WTC11 (cell line): ENCODE measurements at places on chromosomes 2 and 18.
A peak's percentile ranks its signal among the peaks of the same experiment; 100 is the strongest.

GRCh38 chr2:171745141-171745540 is 57.9 kb downstream of the DYNC1I2 start:
- DNase-seq: no peak
- H3K27me3 ChIP-seq: no peaks in the 10 kb centered on the region
- H3K36me3 ChIP-seq: peaks cover 35% of the 10 kb centered on the region
- no peak overlapping the region for H3K4me3 ChIP-seq
- no peaks in the 10 kb centered on the region for H3K4me1 ChIP-seq

GRCh38 chr2:73927344-73927743 is 664 bp downstream of the DGUOK start:
- no peaks in the 10 kb centered on the region for H3K36me3 ChIP-seq
- peaks cover 4% of the 10 kb centered on the region for H3K27me3 ChIP-seq
- H3K4me1 ChIP-seq: peaks cover 26% of the 10 kb centered on the region
- peak overlapping the region; percentile 91 for H3K4me3 ChIP-seq

GRCh38 chr18:24560511-24560981 is 100.1 kb downstream of the HRH4 start:
- H3K36me3 ChIP-seq: no peaks in the 10 kb centered on the region
- peak; percentile 44 for DNase-seq
- H3K4me1 ChIP-seq: peaks cover 15% of the 10 kb centered on the region
- H3K27me3 ChIP-seq: no peaks in the 10 kb centered on the region
- H3K4me3 ChIP-seq: no peak overlapping the region
- 0 out of 2 replicates have a peak overlapping the region, but pooled peaks have one; percentile 53 for H3K27ac ChIP-seq

GRCh38 chr2:232600053-232600773 is 33.2 kb upstream of the EFHD1 start:
- H3K4me1 ChIP-seq: 0 out of 2 replicates have a peak, but pooled peaks cover 2% of the 10 kb centered on the region
- no peaks in the 10 kb centered on the region for H3K36me3 ChIP-seq
- H3K27me3 ChIP-seq: no peaks in the 10 kb centered on the region; the same call in 1 of the 2 replicates
- no peak for DNase-seq
- H3K27ac ChIP-seq: no peak overlapping the region
- no peak overlapping the region for H3K4me3 ChIP-seq

GRCh38 chr2:15945909-15946705 is 5.8 kb downstream of the MYCN start:
- H3K4me3 ChIP-seq: peak overlapping the region; percentile 7; the same call in 1 of the 2 replicates
- DNase-seq: no peak
- peaks cover 60% of the 10 kb centered on the region for H3K36me3 ChIP-seq
- H3K4me1 ChIP-seq: peaks cover 57% of the 10 kb centered on the region
- H3K27me3 ChIP-seq: no peaks in the 10 kb centered on the region; the same call in 1 of the 2 replicates

- H3K36me3 ChIP-seq: no peaks in the 10 kb centered on the region
- no peak for DNase-seq
- no peak overlapping the region for H3K4me3 ChIP-seq
- H3K4me1 ChIP-seq: peaks cover 12% of the 10 kb centered on the region
- peaks cover 6% of the 10 kb centered on the region for H3K27me3 ChIP-seq
- H3K27ac ChIP-seq: no peak overlapping the region
These were observed 59.9 kb upstream of the GATA6 start for GRCh38 chr18:22109535-22109934.

DNA sequence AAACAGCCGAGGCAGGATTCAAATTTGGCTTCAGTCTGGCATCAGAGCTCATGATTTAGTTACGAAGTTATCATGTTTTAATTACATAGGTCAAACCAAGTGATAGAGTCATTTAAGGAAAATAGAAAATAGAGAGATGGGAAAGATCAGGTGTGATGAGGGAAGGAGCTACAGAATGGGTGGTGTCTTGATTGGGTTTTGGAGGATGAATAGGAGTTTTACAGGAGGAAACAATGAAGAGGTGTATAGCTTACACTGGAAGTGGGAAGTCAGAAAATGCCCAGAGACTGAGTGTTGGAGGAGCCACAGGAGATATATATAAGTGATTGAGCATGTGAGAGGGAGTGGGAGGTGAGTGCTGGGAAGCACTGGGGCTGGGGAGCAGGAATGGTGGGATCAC is 264.2 kb upstream of the TNP1 start:
- no peaks in the 10 kb centered on the region for H3K4me1 ChIP-seq
- H3K36me3 ChIP-seq: no peaks in the 10 kb centered on the region
- DNase-seq: no peak
- no peak overlapping the region for H3K27ac ChIP-seq
- H3K4me3 ChIP-seq: no peak overlapping the region
- H3K27me3 ChIP-seq: peaks cover 3% of the 10 kb centered on the region

DNA sequence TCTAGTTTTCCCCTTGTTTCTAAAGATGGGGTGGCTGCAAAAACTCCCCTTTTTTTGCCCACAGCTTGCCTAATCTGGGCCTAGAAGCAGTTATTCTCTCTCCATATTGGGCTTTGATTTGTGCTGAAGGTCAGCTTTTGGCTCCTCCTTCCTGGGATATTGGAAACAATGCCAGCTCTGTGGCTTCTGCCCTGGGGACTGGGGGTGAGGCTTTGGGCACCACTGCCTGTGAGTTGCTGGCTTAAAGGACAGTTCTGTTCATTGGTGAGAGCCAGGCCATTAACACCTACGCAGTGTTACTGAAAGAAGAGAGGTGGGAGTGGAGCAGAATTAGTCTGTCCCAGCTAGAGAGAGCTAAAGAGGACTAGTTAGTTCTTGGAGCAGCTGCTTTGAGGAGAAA is 4.3 kb downstream of the UBXN2A start:
- peaks cover 14% of the 10 kb centered on the region for H3K36me3 ChIP-seq
- H3K4me3 ChIP-seq: no peak overlapping the region
- no peak for DNase-seq
- H3K4me1 ChIP-seq: peaks cover 18% of the 10 kb centered on the region
- H3K27me3 ChIP-seq: no peaks in the 10 kb centered on the region
- H3K27ac ChIP-seq: peak overlapping the region; percentile 12

DNA sequence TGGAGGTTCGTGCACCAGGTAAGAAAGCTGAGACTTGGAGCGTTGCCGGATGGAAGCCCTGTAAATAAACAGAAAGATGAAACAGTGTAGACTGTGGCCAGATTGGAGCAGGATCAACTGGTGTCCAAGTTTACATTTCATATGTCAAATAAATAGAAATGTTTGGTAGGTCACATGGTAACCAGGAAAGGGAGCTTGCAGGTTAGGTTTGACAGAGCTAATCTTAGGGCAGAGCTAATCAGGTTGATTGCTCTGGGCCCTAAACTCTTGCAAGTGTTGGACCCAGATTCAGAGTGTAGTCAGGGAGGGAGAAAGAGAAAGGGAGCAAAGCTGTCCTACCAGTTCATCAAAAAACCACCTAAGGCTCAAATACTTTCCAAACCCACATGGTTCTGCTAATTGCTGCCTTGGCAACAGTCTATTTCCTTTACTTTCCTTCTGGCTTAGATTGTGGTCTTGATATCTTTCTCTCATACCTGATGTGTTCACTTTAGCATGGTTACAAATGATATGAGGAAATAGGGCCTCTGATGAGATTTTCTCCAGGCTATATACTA is 63.2 kb downstream of the G6PC2 start:
- no peak overlapping the region for H3K27ac ChIP-seq
- H3K4me1 ChIP-seq: no peaks in the 10 kb centered on the region; the same call in 1 of the 2 replicates
- H3K27me3 ChIP-seq: no peaks in the 10 kb centered on the region

DNA sequence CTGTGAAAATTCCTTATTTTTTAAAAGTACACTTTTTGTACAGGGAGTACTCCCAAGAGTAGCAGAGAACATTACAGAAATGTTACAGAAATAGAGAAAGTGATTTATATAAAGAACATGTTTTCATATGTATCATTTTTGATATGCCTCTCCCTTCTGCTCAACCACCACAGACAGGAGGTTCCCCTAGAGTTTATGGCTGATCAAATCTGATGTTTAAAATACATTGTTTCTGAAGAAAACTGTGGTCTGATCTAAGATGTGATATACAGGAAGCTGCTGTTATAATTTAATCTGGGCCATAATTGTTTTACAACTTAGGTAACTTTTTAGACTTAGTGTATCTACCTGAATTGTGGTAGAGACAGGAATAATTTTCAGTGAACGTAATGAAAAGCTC is 37.0 kb downstream of the STAT4 start:
- H3K36me3 ChIP-seq: no peaks in the 10 kb centered on the region
- H3K4me3 ChIP-seq: no peak overlapping the region
- H3K27ac ChIP-seq: no peak overlapping the region

DNA sequence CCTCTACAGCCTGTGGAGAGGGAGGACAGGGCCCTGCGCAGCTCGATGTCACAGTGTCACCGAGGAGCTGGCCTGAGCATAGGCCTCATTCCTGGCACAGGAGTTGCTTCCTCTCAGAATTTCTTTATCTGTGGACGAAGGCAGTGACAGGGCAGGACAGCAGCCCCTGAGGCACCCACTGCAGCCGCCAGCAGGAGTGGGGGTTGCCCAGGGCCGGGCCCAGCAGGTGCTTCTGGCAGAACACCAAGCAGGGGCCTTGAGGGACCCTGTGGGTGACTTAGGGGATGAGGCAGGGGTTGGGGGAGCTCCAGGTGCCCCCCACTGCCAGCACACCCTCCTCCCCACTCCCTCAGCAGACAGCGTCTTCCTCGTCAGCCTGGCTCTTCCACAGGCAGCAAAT is 290.0 kb downstream of the PHLPP1 start:
- no peak overlapping the region for H3K4me3 ChIP-seq
- H3K27me3 ChIP-seq: no peaks in the 10 kb centered on the region
- no peaks in the 10 kb centered on the region for H3K36me3 ChIP-seq
- H3K4me1 ChIP-seq: peaks cover 9% of the 10 kb centered on the region
- no peak overlapping the region for H3K27ac ChIP-seq
- no peak for DNase-seq

DNA sequence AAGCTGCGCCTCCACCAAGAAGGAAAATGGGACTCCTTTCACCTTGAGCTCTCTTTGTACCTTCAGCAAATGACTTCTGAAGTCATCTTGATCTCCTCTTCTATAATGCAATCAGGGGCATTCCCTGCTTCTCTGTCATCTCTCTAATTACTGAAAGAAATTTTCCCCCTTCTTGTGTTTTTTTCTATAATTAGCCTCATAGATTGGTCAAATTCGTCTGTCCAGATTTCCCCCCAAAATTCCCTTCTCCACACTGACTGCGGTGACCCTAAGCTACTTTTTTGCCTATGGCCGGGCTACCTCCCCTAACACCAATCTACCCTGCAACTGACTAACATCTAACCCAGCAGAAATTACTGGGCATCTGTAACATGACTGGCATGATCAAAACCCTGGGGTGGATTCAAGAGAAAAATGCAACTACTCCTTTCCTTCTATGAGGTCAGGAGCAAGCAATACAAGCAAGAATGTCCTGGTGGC is 168.6 kb downstream of the BCL2 start:
- peaks cover 15% of the 10 kb centered on the region for H3K4me1 ChIP-seq
- no peak for DNase-seq
- H3K4me3 ChIP-seq: no peak overlapping the region
- H3K36me3 ChIP-seq: no peaks in the 10 kb centered on the region
- H3K27me3 ChIP-seq: no peaks in the 10 kb centered on the region
- no peak overlapping the region for H3K27ac ChIP-seq

GRCh38 chr18:64747803-64748202 is 598.9 kb upstream of the LINC00305 start:
- H3K4me3 ChIP-seq: no peak overlapping the region
- H3K27me3 ChIP-seq: no peaks in the 10 kb centered on the region
- no peaks in the 10 kb centered on the region for H3K36me3 ChIP-seq

DNA sequence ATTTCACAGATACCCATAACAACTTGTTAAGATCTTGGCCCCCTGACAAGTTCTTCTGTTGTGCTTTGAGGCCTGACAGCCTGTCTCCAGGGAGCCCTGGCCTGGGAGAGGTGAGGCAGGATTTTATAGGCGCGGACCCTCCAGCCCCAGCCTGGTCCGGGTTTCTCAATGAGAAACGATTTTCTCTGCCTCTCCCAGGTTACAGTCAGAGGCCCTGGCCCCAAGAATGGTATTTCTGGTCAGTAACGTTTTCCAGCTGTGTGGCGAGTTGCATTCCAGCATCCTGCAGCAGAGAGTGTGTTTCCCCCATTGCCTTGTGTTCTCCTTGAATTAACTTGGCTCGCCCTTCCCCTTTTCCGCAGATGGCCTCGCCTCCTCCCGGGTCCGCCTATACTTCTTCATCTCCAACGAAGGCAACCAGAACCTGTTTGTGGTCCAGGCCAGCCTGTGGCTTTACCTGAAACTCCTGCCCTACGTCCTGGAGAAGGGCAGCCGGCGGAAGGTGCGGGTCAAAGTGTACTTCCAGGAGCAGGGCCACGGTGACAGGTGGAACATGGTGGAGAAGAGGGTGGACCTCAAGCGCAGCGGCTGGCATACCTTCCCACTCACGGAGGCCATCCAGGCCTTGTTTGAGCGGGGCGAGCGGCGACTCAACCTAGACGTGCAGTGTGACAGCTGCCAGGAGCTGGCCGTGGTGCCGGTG is 3.0 kb downstream of the INHBB start:
- H3K4me1 ChIP-seq: peaks cover 30% of the 10 kb centered on the region
- no peak overlapping the region for H3K27ac ChIP-seq
- H3K27me3 ChIP-seq: peaks cover 75% of the 10 kb centered on the region
- H3K36me3 ChIP-seq: no peaks in the 10 kb centered on the region
- no peak for DNase-seq

GRCh38 chr2:28751956-28752630 is 463 bp downstream of the PPP1CB start:
- peaks cover 4% of the 10 kb centered on the region; the same call in 1 of the 2 replicates for H3K36me3 ChIP-seq
- H3K27me3 ChIP-seq: no peaks in the 10 kb centered on the region
- peak overlapping the region; percentile 97 for H3K4me3 ChIP-seq
- DNase-seq: peak; percentile 74

- no peak overlapping the region for H3K27ac ChIP-seq
- H3K4me3 ChIP-seq: no peak overlapping the region
- no peaks in the 10 kb centered on the region for H3K4me1 ChIP-seq
- no peaks in the 10 kb centered on the region for H3K27me3 ChIP-seq
These were observed 23.6 kb upstream of the SLC9A4 start for GRCh38 chr2:102449370-102449974.

- no peak for DNase-seq
- peaks cover 3% of the 10 kb centered on the region for H3K36me3 ChIP-seq
- no peaks in the 10 kb centered on the region; the same call in 1 of the 2 replicates for H3K27me3 ChIP-seq
- no peak overlapping the region for H3K4me3 ChIP-seq
- H3K27ac ChIP-seq: no peak overlapping the region
These were observed 3.6 kb upstream of the IL1A start for GRCh38 chr2:112787729-112788393.

DNA sequence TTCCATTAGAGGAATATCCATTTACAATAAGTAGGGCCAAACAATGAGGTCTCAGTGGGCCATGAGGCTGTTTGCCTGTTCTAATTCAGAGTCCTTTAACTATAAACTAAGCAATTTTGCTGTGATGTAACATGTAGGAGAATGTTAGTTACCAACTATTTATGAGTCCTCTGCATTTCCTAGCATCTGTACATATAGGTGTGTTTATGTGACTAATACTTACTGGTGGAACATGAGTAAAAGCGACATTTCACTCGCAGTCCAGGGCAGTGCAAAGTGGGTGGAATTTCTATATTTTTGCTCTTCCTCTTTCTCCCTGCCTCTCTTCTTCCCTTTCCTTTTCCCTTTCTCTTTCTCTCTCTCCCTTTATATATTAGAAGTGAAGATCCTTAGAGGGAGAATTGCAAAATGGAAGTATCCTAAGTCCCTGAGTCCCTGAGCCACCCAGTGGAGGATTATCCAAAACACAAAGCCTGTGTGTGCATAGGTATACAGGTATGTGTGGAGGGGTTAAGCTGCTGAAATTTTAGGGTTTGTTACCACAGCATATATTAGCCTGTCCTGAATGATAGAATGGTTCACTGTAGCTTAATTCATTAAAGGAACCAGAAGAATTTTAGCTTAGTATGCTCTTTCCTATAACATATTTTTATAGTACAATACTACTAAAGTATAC is 487.0 kb upstream of the FANCL start:
- no peak overlapping the region for H3K4me3 ChIP-seq
- no peaks in the 10 kb centered on the region for H3K36me3 ChIP-seq
- no peak overlapping the region for H3K27ac ChIP-seq
- H3K4me1 ChIP-seq: peaks cover 10% of the 10 kb centered on the region
